Epithelial cell of alveolus of lung (primary cell): ENCODE measurements at places on chromosomes 6 and 20. TPM values are rescaled to one million over a fixed set of nuclear protein-coding genes. Genes with fewer than 3 reads are reported as not detected.

Gene ELOVL5
- total RNA-seq = 117 and 120 TPM in 2 replicates

Gene APCDD1L
- 6.3 and 12.2 TPM in 2 replicates for total RNA-seq

Gene PI3
- total RNA-seq = not detected in 2 replicates

Gene FAM209B
- total RNA-seq = not detected in 2 replicates

Gene BMP5
- total RNA-seq = 0.13 and 21.6 TPM in 2 replicates

Gene HLA-DPA1
- 1.3 and 1.8 TPM in 2 replicates for total RNA-seq

Gene POPDC3
- total RNA-seq = 12.4 and 39.7 TPM in 2 replicates

Gene TBX18
- total RNA-seq = 2.7 and 7.0 TPM in 2 replicates

Gene NUDT3
- 22.8 and 33.9 TPM in 2 replicates for total RNA-seq

Gene TFAP2D
- not detected in 2 replicates for total RNA-seq

Gene TBC1D32
- 5.3 and 7.5 TPM in 2 replicates for total RNA-seq

Gene DPPA5
- not detected in 2 replicates for total RNA-seq

Gene AK9
- 1.4 and 2.2 TPM in 2 replicates for total RNA-seq

Gene VSTM2L
- 1.8 and 6.1 TPM in 2 replicates for total RNA-seq
